Activated T-helper 1 cell treated with Interleukin-2 at 50 U/mL for 16 hours (primary cell): ENCODE measurements at places on chromosomes 7 and 10.

GRCh38 chr10:78516236-78516635 lies 482.6 kb downstream of the RPS24 start:
- DNase-seq, result no peak

GRCh38 chr7:18788026-18788425 lies 292.5 kb downstream of the HDAC9 start:
- DNase-seq, result no peak

GRCh38 chr10:69317626-69318105 lies 39.4 kb downstream of the HK1 start:
- DNase-seq, result no peak

- no peak for DNase-seq
Observed at GRCh38 chr7:38870147-38870546, 38.8 kb downstream of the VPS41 start.

DNA sequence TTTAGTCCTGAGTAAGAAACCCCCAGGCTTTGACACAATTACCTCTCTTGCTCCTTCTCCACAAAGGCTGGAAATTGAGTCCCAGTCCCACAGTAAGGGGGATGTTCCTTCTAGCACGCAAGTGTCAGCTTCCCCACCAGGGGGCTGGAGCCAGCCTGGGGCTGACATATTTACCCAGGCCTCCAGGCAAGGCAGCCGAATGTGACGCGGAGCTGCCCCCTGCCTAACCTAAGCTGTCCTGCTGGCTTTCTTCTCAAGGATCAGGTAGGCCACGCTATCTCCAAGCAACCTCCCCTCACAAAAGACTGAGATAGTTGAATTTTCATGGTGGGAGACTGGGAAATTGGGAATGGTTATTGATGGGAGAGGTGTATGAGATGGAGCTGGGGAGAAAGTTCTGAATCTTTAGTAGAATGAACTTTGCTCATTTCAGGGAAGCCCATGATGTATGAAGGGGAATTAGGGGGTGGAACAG lies 19.2 kb upstream of the BMPER start:
- DNase-seq, result no peak

DNA sequence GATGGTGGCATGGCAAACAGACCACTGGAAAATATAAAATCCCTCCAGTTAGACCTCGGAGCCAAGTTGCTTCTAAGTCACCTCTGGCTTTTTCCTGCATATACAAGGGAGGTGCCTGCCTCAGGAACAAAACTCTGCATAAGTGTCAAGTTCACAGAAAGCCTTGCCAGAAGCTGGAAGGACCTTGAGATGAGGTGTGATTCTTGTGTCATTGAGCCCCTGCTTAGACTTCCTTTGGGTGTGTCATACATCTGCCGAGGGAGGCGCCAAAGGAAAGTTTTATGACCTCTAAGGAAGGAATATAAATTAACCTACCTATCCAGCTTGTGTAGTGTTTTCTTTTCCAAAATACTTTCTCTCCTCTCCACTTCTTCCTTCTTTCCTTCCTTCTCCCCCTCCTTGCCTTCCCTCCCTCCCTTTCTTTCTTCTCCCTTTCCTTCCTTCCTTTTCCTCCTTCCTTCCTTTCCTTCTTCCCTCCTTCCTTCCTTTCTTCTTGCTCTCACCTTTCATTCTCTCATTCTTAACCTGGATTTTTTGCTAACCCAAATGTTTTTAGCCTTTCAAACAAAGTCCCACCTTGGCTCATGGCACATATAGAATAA lies 75.2 kb downstream of the TRIL start:
- DNase-seq, result no peak

GRCh38 chr7:50119815-50120637 lies 27.0 kb upstream of the ZPBP start:
- DNase-seq, result peak; percentile 2

GRCh38 chr7:91066627-91067026 lies 197.6 kb upstream of the FZD1 start:
- no peak for DNase-seq

- DNase-seq, result no peak
Observed at GRCh38 chr10:86938260-86938659, 19.2 kb downstream of the MMRN2 start.

GRCh38 chr10:14822879-14823755 lies 14.7 kb downstream of the CDNF start:
- no peak for DNase-seq

- no peak for DNase-seq
Observed at GRCh38 chr10:25049966-25050365, 33.6 kb downstream of the THNSL1 start.

DNA sequence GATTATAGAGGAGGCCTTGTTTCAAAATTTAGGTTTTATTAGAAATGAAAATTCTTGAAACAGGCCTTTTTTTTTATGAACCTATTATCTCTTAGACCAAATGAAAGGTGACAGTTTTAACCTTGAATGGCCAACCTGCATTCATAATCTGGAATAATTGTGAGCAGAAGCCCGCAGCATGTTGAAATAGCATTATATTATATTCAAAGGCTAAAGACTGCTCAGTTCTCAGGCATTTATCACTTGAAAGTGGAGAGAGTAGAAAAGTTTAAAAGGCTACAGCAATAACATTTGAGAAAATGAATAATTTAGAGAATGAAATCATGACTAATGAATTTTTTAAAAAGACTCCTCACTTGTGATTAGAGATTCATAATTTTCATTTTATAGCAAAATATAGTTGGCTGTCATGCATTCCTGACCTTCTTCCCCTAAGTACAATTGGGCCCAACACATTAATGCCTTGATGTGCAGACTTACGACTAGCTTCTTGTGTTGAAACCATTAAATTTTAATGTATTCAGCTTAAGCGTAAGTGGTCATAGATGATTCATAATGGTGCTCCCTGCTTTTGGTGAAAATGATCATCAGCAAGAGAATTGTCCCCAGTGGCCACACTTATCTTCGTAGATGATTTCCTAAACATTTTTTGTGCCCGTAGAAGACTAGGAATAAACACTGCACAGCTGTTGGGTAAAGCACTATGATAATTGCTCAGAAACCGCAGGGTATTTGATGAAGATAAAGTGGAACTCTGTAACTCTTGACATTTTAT lies 346.6 kb upstream of the BMPER start:
- DNase-seq, result no peak

DNA sequence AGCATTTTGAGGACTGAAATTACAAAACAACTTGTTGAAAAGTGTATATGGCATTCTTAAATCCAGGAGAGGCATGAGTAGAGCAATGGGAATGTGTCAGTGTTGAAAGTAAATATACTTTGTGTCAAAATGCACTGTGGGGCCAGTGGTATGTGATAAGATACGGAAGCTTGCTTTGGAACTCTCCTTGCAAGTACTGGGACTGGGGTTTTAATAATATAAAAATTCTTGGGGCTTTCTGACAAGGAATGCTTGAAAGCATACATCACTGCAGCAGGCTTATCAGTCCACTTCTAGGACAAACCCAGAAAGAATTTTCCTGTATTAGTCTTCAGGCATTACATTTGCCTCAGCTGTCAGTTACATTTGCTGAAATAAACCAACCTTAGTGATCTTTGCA lies 472.8 kb upstream of the FZD8 start:
- DNase-seq, result no peak

DNA sequence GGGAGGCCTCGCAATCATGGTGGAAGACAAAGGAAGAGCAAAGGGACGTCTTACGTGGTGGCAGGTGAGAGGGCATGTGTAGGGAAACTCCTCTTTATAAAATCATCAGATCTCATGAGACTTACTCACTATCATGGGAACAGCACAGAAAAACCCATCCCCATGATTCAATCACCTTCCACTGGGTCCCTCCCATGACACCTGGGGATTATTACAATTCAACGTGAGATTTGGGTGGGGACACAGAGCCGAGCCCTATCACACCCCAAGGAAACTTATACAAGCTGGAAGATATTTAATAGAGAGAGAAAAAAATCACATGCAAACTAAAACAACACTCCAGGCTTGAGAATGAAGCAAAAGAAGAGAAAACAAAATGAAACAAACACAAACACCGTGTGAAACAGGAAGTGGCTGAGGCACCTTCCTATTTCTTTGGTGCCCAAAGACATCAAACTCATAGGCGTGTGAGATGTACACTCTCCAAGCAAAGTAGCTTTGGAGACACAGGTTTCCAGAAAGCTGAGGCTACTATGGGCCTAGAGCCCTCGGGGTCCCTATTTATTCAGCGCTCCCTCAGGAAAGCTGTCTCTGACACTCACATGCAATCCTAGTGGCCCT lies 97.2 kb downstream of the PRKCQ start:
- no peak for DNase-seq

GRCh38 chr10:29841724-29842649 lies 207.2 kb upstream of the SVIL start:
- DNase-seq, result no peak

DNA sequence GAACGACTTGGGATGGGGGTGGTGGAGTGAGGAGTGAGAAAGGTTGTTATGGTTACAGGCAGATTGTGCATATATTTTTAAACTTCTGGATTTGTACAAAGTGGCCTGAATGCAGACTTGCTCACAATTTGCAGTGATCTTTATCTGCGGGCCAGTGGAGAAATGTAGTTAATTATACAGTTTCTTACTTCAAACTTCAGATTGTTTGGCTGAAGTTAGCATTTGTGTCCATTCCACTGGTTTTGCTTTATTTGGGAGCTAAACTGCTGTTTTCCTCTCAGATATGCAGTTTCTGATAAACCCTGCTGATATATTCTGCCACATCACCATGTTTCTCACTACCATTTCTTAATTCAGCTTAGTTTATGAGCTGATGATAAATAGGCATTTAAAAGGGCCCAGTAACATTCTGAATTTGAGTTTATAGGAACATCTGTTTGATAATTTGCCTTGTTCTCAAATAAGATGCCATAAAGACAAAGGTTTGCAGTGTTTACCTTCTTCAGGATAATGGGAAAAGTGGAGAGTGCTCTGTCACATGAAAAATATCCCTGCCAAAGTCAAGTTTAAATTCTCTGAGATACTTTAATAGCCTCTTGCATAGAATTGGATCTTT lies 170.1 kb downstream of the ST7 start:
- no peak for DNase-seq

GRCh38 chr7:42606193-42606905 lies 305.5 kb downstream of the C7orf25 start:
- DNase-seq, result no peak

DNA sequence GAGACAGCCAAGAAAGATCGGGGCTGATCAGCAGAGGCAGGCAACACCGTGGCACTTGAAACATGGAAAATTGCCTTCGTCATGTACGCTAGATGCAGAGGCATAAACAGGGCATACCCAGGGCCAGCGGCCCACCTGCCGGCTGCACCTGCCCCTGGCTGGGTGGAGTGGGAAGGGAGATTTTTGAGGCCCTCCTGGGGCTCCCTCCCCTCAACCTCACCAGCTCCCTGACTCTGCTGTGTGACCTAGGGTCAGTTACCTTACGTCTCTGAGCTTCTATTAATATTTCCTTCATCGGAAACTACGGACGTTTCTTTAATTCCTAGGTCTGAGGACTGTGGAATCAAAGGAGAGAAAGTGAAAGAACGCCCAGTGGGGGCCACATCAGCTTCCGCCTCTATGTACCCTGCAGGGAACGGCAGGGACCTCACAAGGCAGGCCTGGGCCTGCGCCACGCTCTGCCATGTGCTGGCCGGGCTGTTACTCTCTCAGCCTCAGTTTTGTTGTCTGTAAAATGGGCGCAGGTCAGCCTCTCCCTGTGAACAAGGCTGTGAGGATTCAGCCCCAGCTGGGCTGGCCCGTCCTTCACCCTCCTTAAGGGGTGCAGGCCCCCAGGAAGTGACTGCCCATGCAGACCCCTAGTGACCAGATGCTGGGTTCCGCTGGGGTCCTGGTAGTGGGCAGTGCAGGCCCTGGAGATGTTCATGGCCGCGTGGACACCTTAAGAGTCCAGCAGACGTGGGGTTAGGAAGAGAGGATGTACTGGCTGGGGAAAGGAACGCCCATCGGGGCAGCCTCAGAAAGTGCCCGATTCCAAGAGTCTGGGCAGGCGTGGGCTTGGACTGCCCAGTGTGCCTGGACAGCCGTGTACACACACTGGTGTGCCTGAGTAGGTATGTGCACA lies 22.7 kb downstream of the ELFN1 start:
- no peak for DNase-seq

DNA sequence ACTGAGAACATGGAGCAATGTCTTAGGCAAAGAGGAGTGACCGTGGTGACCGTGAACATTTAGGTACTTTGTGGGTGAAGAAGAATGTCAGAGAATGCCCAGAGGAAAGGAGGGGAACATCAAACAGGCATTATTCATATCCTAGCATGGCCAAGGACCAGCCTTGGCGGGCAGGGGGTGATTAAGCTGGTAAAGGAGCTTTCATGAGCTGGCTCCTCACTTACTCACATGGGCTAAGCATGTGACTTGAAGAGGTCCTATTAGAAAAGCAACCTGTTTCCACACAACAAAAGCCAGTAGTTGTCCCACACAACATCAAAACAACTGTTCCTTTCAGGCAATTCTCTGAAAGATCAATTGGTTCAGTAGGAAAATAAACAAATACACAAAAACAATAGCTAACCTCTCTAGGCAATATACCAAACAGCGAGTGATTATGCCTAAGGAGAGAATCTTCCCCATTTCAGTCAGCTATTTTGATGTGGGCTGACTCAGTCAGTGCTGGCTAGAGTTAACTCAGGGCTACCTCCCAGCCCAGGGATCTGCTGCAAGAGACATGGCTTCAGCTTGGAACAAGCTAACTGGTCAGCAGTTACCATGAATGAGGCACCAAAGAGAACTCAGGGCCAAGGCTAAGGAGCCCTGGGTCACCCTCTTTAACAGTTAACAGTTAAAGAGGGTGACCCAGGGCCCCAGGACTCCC lies 283.5 kb downstream of the ARHGAP12 start:
- DNase-seq, result no peak

GRCh38 chr10:48199580-48200377 lies 74.7 kb downstream of the FRMPD2 start:
- no peak for DNase-seq

- no peak for DNase-seq
Observed at GRCh38 chr7:120775755-120776154, 82.2 kb downstream of the TSPAN12 start.

DNA sequence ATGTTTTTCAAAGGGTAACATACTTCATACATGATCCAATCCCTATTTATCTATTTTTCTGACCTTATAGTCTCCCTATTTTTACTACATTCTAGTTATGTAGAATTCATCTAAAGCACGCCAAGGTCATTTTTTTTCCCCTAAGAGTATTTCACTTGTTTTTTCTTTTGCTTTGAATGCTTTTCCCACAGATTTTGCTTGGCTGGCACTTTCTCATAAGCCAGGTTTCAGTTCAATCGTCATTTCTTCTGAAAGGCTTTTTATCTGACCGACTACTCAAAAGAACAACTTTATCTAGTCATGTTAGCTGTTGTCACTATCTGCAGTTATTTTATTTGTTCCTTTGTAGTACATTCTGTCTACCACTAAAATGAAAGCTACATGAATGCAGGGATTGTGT lies 1274.6 kb downstream of the REEP3 start:
- DNase-seq, result no peak

- DNase-seq, result no peak
Observed at GRCh38 chr10:117516681-117517080, 25.9 kb upstream of the EMX2 start.

- DNase-seq, result no peak
Observed at GRCh38 chr10:15543994-15544393, 172.9 kb upstream of the FAM171A1 start.

GRCh38 chr7:55155351-55156117 lies 136.7 kb downstream of the EGFR start:
- DNase-seq, result no peak
